Activated naive CD4-positive, alpha-beta T cell treated with anti-CD3 and anti-CD28 coated beads for 36 hours (primary cell): ENCODE measurements at places on chromosomes 4 and X.

- no peak for DNase-seq
Measured at GRCh38 chr4:92074839-92075238, 228.9 kb upstream of the GRID2 start.

DNA sequence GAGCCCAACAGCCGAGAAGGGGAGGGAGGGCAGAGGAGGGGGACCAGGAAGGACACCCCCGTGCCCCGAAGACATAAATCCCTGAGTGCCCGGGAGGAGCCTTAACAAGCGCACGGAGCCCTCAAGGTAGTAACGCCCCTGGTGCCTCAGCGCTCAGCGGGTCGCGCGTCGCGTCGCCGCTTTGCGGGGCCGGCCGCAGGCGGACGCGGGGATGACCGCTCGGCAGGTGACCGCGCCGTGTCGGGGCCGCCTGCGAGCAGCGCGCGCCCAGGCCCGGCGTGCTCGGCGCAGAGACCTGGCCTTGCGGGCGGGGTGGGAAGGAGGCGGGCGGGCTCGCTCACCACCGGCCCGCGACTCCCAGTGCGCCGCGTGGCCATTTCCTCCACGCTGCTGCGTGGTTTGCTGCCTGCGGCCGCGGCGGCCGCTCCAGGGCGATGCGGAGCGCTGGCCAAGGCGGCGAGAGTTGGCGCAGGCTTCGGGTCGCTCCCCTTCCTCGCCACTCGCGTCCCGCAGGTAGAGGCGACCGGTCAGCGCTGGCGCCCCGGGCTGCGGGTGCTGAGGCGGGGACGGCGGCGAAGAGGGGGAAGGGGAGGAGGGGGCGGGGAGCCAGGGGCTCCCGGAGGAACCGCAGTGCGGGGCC, 632 bp downstream of the CCSER1 start:
- no peak for DNase-seq

GRCh38 chrX:48961585-48962091, 4.2 kb upstream of the OTUD5 start:
- DNase-seq, result no peak

DNA sequence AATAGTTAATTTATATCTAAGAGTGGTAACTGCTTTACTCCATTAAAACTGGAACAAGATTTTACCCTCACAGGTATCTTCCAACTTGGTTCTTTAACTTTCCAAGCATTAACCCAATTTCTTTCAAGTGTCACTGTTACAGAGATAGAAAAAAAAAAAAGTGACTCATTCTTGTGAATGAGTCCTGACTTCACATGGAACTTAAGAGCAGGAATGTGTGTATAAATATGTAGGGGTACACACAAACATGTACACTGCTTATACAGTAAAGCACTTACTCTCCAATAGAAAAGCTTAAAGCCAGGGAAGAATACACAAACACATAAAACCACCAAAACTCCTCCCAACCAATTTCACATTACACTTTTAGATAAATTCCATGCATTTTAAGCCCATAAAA, 38.8 kb downstream of the TAPT1 start:
- no peak for DNase-seq

DNA sequence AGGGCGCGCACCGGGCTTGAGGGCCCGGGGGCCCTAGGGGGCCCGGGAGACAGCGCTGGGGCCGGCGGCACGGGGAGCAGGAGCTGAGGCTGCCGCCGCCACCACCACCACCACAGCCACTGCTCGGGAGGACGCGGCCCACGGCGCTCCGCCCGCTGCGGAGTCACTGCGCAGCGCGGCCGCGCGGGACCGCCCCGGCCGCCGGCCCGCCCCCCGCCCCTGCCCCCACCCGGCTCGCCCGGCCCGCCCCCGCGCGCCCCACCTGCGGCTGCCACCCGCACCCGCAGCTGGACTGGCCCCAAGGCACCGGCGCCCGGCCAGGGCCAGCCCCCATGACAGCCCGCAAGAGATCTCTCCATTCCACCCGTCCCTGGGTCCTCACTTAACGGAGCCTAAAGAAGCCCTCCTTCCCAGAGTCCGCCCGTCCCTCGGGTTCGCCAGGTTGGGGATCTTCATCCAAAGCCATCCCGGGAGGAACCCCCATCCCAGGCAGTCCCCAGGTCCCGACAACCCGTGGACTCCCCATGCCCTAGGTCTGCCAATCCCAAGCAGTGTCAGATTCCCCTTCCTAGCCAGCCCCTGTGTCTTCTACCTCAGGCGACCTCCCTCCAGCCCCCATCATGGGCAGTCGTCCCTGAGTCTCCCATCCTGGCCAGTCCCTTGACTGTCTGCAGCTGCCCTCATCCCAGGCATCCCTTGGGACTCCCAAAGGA, 40.0 kb upstream of the IQSEC2 start:
- DNase-seq, result no peak

GRCh38 chr4:52693492-52693891, 34.4 kb upstream of the USP46 start:
- no peak for DNase-seq
